Thyroid gland (tissue), 4 donors: ENCODE measurements at places on chromosomes 7 and 10.

GRCh38 chr7:137475966-137476365 is 132.4 kb upstream of the PTN start:
- DNase-seq: peak; percentile 24

GRCh38 chr10:63711867-63712716 is 190.9 kb downstream of the REEP3 start:
- DNase-seq: peak; percentile 100

DNA sequence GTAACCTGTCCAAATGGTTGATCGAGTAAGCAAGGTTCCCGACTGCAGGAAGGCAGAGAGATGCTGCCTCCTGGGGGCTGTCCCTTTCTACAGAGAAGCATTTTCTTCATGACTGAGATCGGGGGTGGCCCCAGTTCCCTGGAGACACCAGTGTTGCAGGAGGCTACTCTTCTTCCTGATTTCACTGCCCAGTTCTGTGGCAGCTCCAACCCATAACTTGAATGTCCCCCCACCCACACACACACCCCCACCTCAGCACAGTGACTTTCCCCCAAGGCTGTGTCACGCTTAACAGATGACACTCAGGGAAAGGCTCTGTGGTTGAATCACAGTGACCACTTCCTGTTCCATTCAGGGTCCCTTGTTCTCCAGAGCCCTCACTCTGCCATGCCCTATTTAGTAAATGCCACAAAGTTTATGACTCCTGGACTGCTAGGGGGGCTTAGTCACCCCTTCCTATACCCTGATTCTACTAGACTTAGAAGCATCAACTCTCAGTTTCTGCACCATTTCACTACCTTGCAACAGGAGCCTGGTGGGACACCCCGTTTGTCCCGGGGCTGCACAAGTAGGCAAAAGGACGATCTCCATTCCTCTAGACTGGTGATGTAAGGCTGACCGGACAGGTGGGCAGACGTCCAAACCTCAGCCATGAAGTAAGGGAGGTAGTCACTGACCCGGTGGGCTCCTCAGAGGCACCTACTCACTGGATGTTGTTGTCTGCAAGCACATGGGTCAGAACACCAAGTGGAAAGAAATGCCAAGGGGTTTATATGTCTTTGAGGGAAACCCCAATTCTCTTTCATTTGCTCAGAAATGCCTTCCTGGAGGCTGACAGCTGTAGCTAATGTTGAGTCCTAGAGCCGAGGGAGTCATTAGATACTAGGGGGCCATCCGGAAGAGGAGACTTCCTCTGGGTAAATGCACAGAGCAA is 31.3 kb upstream of the SMC3 start:
- DNase-seq: no peak

- DNase-seq: no peak
These were observed 82.4 kb upstream of the FAM171A1 start for GRCh38 chr10:15453457-15453856.

GRCh38 chr10:69506487-69506833 is 55.2 kb downstream of the TSPAN15 start:
- DNase-seq: no peak

- no peak for DNase-seq
These were observed 174.7 kb upstream of the TCF7L2 start for GRCh38 chr10:112775381-112775780.

DNA sequence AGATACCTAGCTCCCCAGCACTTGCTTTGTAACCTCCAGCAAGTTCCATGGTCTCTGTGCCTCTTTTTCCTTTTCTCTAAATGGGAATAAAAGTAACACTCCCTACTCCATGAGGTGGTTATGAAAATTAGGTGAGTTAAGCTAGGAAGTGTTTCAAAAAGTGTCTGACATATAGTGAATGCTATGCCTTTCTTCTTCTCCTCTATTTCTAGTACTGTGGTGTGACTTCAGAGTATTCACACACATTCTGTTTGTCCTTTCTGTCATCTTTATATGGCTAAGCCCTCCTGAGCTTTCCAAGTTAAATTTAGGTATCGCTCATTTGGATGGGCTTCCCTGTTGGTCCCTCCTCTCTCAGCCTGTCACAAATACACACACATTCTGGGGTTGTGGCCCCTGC is 229.7 kb downstream of the EXOC4 start:
- DNase-seq: no peak

GRCh38 chr10:118913825-118914224 is 115.7 kb upstream of the NANOS1 start:
- no peak for DNase-seq
